GM23248 (cell line): ENCODE measurements at places on chromosomes 13 and 19. TPM values are rescaled to one million over a fixed set of nuclear protein-coding genes. Genes with fewer than 3 reads are reported as not detected.

Gene SIGLEC5
- polyA plus RNA-seq = not detected in 2 replicates

Gene EXOC3L2
- polyA plus RNA-seq = 0.06 TPM in 1 of 2 replicates, not detected in the other

Gene TRAPPC2B
- polyA plus RNA-seq = 30.3 and 33.0 TPM in 2 replicates

Gene SLC25A41
- not detected in 2 replicates for polyA plus RNA-seq

Gene EFNB2
- polyA plus RNA-seq = 0.05 and 0.06 TPM in 2 replicates

Gene PRR36
- 0.10 TPM in 1 of 2 replicates, not detected in the other for polyA plus RNA-seq
